ENCODE measurements at places on chromosomes 6 and 20.
A peak's percentile ranks its signal among the peaks of the same experiment; 100 is the strongest.

- DNase-seq = no peak
Measured at GRCh38 chr20:50447817-50448216, 62.4 kb upstream of the PTPN1 start.

DNA sequence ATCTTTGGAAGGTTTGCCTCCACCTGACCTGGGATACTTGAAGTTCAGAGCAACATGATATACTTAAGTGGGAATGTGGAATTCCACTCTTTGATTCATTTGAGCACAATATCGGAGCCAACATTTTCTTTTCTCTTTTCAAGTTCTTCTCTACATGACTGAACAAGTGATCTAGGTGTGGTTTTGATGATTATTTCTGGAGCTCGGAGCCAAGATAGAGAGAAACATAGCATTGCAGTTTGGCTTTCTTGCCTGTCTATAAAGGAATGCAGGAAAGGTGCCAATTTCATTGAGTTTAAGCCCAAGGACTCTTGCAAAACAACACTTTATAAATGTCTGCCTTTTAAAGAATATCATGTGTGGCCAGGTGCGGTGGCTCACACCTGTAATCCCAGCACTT lies 124.2 kb upstream of the FAM83B start:
- DNase-seq = no peak

- DNase-seq = no peak
Measured at GRCh38 chr20:5173751-5174150, 46.9 kb downstream of the CDS2 start.

DNA sequence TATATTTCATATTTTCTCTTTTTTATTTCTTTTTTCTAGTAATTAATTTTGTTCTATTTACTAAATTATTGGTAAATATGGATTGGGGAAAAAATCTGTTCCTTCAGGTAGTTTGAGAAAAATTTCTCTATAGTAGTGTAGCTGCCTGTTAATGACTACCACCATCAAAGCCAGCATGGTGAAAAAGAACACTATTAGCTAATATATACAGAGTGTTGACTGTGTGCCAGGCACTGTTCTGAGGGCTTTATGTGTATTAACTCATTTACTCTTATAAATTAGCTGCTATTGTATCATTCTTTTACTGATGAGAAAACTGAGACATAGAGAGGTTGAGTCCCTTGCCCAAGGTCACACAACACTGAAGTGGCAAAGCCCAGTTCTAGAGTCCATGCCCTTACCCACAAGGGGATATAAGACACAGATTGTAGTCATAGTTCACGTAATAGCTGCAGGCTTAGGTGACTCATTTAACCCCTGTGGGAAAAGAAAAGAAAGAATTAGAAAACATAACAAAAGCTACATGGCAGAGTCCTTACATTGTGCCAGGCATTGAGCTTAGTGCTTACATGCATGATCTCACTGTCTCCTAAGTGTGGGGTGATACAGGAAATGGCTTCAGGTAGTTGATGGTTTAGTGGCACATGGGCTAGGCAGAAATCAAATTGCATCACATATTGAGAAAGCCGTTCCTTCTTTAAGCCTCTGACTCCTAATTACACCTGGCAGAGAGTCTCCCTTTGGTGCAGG lies 12.2 kb upstream of the AKIRIN2 start:
- DNase-seq = peak; percentile 31

DNA sequence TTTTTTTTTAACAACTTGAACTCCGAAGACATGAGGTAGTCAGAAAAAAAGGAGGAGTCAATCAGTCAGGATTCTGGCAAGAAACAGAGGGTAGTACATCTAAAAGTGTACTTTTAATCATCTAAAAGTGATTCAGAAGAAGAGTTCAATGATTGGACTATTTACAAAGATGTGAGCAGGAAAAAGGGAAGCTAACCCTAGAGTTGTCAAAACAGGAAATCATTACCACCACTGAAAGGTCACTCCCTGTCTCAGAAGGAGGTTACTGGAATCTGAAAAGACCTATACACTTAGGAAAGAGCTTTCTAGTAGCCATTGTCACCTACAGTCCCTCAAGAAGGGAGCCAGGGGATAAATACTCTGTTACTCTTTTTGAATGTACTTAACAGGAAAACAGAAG lies 16.7 kb upstream of the LMBRD1 start:
- no peak for DNase-seq

GRCh38 chr6:43274127-43274915 lies 23.7 kb upstream of the SLC22A7 start:
- no peak for DNase-seq

DNA sequence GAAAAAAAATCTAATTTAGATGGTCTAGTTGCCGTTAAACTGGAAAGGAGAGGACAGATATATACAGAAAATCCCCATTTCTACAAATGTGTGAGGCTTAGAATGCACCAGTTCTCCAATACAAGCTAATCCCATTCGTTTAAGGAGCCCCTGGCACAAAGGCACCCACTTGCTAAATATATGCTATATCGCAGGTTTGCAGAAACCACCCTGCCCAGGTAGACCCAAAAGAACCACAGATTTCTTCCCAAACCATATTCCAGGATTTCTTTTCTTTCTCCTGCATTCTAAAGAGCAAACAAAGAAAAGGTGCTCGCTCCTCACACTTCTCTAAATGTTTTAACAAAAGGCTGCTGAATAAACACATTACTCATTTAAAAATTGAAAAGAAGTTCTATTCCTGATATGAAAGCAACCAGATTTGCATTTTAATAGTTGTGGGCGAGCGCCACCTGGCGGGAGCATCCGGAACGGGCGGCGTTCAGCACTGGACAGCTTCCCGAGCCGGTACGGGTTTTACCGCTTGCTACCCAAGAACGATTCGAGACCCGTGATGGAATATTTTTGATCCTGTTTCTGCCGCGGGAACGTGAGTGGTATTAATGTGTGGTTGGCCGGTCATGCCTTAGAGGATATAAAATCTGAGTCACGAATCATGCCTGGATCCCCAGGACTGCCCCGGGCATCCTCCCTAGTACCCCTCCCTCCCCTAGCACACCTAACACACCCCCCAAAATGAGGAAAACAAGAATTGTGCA lies 2.1 kb downstream of the PTPRT start:
- DNase-seq = peak; percentile 91

GRCh38 chr6:138031850-138032249 lies 75.4 kb downstream of the PERP start:
- DNase-seq = no peak
